ENCODE measurements at places on chromosomes 4 and X.
A peak's percentile ranks its signal among the peaks of the same experiment; 100 is the strongest.

GRCh38 chr4:74328501-74328900, 20.2 kb downstream of the EPGN start:
- DNase-seq: no peak

DNA sequence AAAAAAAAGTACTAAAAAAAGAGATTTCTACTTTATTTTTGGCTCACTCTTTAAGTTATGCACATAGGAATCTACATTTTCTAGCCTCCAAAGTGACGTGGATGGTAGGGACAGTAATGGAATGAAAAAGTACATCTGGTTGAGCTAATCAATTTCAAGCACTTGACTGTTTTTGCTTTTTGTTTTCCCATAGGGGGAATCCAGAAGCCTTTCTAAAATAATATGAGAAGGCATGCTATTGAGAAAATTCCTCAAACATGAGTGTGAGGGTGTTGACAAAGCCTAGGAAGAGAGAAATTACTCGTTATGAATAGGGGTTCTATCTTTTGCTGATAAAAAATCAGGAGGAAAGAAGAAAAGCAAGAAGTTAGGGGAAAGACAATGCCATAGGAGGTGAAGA, 242.5 kb upstream of the PUDP start:
- DNase-seq: no peak

- DNase-seq: no peak
Measured at GRCh38 chr4:185134307-185134869, 8.7 kb upstream of the SLC25A4 start.

DNA sequence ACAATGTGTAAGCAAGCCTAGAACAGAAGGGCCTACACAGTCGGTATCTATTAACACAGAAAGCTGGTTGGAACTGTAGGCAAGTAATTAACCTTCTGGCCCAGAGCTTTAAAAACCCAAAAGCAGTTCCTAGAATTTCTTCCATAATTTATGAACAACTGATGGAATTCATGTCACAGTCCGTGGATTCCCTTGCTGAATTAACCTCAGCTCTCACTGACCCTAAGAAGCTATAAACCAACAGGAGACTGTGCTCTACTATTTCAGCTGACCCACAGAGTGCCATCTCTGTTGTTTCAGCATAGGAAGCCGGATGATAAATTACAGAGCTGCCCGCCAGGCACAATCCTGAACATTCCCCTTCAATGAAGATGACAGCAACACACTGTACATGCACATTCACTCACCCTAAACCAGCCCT, 157.3 kb downstream of the PRDM5 start:
- DNase-seq: no peak

DNA sequence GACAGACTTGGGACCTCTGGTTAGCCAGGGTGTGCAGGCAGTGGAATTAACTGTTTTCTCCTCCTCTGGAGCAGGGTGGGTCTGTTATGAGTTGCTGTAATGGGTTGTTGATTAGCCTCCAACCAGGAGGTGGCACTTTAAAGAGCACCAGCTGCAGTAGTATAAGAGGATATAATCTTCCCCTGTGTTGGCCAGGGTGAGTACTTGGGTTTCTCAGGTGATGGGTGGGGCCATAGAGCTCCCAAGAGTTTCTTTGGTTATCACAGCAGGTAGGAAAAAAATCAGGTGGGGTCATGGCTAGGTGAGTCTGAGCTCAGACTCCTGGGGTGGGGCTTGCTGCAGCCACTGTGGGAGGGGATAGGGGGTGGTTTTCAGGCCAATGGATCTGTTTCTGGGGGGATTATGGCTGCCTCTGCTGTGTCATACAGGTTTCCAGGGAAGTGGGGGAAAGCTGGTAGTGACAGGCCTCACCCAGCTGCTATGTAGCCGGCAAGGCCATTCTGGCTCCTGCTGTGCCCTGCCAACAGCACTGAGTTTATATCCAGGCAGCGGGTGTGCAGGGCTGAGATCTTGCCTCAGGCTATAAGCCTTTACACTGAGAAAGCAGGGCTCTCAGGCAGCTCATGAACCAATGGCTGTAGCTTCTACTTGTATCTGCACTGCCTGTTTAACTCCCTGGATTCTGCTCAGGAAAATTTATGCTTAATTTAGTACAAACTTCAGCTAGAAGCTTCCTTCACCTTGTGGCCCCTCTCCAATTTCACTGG, 70.1 kb downstream of the CCNG2 start:
- no peak for DNase-seq

DNA sequence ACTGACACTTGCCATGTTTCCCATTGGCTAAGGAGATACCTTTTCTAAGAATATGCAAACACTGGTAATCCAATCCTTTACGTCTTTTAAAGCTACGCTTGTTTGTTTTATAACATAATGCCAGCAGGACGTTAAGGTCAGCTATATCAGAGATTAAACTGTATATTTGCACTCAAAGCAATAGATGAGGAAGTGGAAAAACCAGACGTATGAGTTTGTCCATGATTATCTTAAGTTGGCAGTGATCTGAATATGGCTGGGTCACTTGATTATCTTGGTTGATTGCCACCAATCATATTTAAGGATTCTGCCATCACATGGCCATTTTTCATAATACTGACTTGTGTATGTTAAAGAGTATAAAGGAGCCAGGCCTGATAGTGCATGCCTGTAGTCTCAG, 19.4 kb downstream of the TMSB4X start:
- no peak for DNase-seq

DNA sequence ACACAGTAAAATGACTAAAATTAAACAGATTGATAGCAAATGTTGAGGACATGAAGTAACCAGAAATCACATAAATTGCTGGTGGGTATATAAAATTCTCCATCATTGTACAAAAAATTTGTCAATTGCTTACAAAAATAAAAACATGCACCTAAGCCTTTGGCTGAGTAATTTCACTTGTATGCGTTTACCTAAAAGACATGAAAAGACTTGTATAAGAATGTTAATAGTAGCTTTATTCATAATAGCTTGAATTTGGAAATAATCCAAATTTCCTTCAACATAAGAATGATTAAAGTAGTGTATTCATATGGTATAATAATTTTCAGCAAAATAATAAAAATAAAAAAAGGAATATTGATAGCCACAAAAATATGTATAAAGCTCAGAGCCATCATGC, 37.7 kb downstream of the PDHA2 start:
- DNase-seq: no peak

GRCh38 chr4:127965062-127965802, at the start of the genes ABHD18 and MFSD8:
Gene ABHD18, plus strand, starts transcription at chr4:127965406. Its CDS starts 17,550 bp downstream, at chr4:127982956.
Gene MFSD8, minus strand, starts transcription at chr4:127965173. Its CDS starts 40 bp downstream, at chr4:127965133.
- peak; percentile 95 for DNase-seq

GRCh38 chr4:78247536-78248285, 190.6 kb downstream of the FRAS1 start:
- no peak for DNase-seq

DNA sequence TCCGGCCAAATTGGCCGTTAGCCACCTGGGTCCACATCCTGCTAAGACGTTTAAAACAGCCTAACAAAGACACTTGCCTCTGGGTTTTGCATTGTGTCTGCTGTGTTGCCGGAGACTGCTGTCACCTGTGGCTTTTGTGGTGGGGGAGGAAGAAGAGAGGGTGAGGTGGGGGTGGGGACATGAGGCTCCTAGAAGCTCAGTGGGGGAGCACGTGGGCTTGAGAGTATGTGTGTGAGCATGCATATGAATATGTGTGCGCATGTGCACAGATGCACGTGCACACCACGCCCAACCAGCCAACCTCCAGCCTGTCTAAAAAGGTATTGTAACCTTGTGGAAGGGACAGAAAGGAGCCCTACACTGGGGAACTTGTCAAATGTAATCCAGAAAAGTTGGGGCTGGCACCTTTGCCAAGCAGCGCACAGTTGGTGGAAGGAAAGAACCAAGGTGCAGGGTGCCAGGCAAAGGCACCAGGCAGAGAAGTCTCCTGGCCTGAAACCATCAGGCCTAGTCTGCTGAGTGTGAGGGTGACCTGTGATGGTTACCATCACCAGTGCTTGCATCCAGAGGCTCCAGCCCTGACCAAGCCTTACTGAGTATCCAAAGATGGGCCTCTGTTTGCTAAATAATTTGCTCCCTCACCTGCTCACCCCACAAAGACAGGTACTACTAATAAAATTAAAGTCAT, 10.1 kb upstream of the SASH3 start:
- peak; percentile 66 for DNase-seq

GRCh38 chr4:75516144-75516543, 1.9 kb downstream of the THAP6 start:
- DNase-seq: no peak

DNA sequence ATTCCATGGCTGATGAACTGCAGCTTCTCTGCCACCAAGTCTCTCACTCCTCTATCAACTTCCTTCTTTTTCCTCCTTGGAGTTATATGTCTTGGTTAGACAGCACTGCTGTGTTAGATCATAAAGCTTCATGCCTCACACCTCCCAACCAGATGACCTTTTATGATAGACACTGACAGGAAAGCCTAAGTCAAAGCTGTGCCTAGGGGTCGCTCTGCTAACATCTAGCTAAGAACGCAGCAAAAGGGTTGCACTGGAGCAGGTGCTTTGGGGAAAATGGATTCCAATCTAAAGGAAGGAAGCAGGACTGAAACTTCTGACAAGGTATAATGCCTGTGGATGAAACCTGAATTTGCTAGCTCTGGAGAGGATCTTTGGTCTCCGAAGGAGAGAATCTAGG, 509.7 kb downstream of the SMARCA1 start:
- no peak for DNase-seq

GRCh38 chrX:54043541-54044125, 640 bp downstream of the PHF8 start:
- DNase-seq: peak; percentile 2

- no peak for DNase-seq
Measured at GRCh38 chrX:35919536-35920309, at the start of gene CFAP47. Gene CFAP47, plus strand, starts transcription at chrX:35919734. Its CDS starts 66 bp downstream, at chrX:35919800.

DNA sequence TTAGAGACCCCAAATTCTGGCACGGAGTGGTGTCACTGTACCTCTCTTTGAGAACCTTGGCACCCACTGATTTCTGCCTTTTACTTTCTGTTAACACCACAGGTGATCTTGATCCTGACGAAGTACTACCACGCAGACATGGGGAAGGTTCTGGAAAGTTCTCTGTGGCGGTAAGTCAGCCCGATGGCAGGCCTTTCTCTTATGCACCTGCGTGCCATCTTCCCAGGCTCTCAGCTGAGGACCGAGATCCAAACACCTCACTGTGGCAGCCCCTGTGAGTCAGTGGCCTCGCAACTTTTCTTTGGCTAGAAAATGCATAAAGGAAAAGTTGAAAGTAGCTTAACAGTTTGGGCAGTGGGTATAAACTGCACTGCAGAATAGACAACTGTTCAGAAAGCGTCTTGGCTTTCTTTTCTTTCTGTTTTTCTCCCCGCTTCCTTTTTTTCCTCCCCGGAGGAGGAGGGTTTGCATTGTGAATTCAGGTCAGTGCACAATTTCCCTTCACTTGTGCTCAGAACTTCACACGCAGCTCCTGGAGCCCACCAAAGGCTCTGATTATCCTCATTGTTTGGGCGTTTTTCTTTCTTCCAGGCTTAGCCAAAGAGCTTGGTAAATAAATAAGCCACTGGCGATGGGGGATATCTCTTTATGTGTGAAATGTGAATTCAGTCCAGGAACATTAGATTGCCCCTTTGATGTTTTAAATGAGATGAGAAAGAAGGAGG, 38.4 kb downstream of the PSAPL1 start:
- no peak for DNase-seq

DNA sequence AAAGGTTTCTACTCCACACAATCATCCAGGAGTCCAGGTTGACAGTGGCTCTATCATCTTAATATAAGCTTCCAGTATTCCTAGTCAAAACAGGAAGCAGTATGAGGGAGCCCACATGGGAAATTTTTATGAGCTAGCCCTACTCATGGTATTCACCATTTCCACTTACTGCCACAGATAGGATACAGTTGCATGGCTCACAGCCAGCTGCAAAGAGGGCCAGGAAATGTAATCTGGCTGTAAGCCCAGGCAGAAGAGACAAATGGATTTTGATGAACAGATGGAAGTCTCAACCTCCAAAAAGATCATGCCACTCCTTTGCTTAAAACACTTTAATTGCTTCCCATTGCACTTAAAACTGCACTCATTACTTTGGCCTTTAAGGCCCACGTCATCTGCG, 150.6 kb downstream of the ADAMTS3 start:
- DNase-seq: no peak

DNA sequence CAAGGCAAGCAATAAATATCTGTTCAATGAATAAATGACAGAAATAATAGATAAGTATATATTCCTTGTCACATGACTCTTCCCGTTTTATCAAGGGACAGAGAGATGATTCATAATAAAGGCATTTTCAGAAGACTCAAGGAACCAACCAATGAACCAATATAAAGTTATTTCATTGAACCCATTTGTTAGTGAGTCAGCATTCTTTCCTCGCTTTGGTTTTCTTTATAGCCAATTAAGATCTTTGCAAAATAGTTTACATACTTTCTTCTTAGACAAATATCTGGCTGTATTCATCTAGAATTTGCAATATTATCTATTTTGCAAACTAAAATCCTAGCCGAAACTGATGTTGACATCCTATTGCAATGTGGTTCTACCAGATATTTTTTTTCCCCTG, 269.4 kb downstream of the IL15 start:
- DNase-seq: no peak

GRCh38 chrX:48945517-48946348, 11.7 kb downstream of the OTUD5 start:
- DNase-seq: peak; percentile 14

GRCh38 chr4:187417721-187418120, 577.9 kb upstream of the ZFP42 start:
- DNase-seq: no peak
